ENCODE measurements at places on chromosomes 3 and 15.
A peak's percentile ranks its signal among the peaks of the same experiment; 100 is the strongest.

DNA sequence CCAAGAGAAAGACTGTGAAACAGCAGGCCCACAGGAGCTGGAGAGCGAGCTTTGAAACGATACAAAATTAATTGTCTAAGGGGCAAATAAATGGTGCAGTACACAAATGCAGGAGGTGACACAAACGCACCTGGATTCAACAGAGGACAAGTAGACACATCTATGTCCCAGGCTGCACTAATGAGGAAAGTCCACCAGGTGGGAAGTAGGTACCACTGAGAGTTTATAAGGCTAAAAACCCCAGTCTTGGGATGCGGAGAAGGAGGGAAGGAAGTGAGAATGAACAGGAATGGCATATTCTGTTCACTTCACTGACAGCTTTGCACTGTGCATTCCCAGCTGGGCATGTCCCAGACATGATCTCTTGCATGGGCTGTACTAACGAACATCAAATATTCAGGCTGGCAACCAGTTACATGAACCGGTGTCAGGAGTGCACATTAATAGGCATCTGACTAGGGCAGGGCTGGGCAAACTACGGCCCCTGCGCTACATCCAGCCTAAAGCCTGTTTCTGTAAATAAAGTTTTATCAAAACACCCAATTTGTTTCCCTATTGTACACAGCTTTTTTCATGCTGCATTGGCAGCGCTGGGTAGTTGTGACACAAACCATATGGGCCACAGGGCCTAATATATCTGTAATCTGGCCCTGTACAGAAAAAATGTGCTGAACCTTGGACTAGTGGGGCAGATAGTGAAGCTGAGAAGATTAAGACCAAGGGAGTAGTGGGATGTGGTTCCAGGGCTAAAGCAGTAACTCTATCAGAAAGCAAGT is 107.0 kb downstream of the IGF2BP2 start:
- DNase-seq = no peak

DNA sequence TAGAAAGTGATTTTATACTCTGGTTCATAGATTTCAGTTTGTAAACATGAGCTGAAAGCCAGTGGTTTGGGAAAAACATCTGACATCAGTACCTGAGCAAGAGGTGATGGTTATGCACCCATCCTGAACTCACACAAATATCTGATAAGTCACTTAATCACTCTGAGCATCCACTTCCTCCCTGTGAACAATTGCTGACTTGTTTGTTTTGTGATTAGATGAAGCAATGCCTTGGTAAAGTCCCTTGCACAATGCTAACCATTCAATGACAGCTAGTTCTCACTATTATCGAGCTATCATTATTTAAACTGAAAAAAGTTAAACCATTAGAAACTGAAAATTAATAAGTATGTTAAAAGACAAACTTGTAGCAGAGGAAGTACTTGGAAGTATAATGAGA is 303.0 kb downstream of the PLOD2 start:
- DNase-seq = no peak

DNA sequence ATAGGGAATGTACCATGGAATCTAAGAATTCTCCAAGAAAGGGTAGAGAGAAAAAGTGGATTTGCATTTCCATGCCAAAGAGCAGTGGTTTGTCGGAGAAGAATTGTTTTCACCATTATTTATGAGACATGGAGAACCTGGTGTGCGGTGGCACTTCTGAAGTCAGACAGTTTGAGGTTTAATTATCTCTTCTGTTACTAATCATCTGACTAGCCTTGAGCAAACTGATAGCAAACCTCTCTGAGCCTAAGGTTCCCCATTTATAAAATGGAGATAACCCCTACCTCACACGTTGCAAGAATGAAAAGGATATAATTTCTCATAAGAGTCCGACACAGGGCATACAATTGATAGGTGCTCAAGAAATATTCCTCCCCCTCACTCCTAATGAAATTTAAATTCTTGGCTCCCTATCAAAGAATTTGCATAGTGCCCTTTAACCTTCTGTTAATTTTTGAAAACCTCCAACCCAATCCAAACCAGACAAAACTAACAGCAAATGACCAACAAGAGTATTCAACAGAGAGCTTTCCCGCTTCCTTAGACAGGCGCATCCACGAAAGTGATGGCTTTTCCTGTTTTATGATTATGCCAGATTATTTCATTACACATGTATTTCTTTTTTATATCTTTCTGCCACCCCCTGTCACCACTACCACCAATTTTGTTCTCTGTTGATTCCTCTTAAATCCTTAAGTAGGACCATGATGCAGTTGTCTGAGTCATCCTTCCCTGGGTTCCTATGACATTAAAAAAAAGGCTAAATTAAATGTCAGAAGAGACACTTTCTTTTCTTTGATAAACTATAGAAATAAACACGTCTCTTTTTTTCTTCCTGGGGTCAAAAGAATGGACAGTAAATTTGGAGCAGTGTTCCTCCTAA is 28.5 kb downstream of the TMEM212 start:
- DNase-seq = no peak

- no peak for DNase-seq
Measured at GRCh38 chr3:130488288-130488687, 28.7 kb upstream of the COL6A6 start.

GRCh38 chr3:45773072-45773471 is 23.3 kb downstream of the SLC6A20 start:
- DNase-seq = no peak

GRCh38 chr3:51682079-51682478 is 11.0 kb downstream of the TEX264 start:
- DNase-seq = peak; percentile 67

DNA sequence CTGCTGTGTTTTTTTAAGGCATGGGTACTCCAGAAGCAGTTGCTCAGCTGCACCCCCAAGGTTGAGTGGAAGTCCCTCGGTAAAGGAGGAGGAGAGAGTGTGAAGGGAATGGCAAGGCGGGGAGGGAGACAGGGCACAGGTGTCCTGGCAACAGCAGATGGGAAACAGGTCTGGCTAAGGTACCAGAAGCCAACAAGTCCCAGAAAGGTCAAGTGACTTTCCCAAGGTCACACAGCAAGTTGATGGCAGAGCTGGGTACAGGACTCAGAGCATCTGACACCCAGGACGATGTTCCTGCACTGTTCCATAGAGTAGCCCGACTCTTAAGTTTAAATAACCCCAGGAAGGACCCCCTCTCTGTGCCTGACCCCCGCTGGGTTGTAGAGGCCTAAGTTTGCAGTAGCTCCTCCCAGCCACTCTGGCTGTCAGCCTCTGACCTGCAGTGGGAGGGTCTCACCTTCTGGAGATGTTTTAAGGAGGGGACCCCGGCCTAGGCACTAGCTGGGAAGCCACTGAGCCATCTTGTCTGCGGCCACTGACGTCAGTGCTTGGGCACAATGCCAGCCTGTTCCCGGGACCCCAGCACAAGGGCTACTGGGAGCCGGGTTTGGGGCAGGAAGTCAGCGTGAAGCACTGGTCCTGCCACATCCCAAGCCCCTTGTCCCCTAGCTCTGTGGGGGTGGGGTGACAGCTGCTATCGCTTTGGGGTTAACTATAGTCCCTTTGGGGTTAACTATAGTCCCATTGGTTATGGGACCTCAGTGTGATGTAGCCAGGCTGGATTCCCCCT is 10.5 kb downstream of the CSK start:
- no peak for DNase-seq

DNA sequence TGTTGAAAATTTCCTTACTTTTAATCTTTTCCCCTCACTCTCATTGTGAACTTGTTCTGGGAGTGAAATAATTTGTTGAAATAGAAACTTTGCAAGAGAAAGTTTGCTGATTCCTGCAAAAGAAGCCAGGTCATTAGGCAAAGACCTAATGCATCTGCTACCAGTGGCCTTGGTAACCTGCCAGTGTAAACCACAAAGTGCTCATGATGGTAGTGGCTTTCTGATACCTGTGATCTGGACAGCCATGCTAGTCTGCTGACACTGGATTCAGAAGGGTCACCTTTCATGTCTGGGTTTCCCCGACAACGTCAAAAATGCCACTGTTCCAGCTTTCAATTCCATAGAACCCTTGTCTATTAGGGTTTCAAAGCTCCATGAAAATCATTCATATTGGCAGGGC is 123.7 kb upstream of the MCTP2 start:
- no peak for DNase-seq

DNA sequence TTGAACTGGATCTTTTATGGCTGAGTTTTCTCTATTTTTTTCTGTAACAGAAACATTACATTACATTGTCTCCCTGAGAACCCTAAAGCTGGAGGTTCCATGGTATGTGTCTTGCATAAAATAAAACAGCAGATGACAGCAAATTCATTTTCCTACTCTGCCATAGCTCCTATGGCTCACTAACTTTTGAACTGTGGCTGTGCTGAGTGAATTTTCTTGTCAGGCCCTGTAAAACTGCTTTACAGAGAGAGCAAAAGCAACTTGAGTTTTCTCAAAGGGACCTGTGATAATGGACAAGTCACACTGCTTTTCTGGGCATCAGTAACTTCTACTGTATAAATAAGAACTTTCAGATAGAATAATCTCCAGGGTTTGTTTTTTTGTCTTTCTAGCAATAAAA is 129.9 kb upstream of the TSC22D2 start:
- no peak for DNase-seq

GRCh38 chr15:67096546-67097294 is 31.3 kb downstream of the SMAD3 start:
- no peak for DNase-seq

DNA sequence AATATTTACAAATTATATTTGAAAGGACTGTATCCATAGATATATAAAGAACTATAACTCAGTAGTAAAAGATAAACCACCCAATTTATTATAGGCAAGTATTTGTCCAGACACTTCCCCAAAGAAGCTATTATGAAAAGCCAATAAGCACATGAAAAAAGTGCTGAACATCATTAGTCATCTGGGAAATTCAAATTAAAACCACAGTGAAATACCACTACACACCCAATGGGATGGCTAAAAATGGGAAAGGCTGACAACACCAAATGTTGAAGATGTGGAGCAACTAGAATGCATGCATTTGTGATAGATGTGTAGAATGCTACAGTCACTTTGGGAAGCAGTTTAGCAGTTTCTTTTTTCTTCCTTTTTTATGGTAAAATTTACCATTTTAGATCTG is 147.0 kb downstream of the PDE8A start:
- no peak for DNase-seq

DNA sequence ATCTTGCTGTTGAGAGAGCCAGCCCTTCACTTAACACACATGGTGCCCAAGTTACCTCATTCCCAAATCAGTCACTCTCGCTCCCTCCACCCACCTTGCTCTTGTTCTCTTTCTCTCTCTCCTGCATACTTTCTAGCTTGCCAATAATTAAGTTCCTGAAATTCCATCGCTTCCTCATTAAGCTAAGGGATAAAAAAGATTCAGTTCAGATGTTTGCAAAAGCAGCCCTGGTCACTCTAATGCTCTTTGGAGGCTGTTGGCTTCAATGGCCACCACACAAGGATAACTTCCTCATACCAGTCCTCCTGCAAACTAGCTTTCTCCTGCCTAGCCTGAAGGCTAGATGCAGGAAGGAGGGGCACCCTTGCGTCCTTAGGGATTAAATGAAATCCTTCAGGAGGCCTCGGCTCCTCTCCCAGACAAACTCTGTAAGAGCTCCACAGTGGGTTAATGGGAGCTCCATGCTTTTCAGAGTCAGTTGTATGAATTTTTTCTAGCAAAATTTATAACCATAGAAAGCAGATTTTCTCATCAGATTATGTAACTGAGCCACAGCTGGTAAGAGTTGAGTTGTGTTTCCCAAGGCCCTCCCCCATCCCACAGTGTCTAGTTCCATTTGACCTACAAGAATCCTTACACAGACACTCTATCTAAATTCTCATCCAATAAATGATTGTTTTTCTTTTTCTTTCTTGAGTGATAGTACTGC is 176.6 kb upstream of the TRIM42 start:
- no peak for DNase-seq

GRCh38 chr15:67511606-67512005 is 9.3 kb upstream of the C15orf61 start:
- DNase-seq = no peak

DNA sequence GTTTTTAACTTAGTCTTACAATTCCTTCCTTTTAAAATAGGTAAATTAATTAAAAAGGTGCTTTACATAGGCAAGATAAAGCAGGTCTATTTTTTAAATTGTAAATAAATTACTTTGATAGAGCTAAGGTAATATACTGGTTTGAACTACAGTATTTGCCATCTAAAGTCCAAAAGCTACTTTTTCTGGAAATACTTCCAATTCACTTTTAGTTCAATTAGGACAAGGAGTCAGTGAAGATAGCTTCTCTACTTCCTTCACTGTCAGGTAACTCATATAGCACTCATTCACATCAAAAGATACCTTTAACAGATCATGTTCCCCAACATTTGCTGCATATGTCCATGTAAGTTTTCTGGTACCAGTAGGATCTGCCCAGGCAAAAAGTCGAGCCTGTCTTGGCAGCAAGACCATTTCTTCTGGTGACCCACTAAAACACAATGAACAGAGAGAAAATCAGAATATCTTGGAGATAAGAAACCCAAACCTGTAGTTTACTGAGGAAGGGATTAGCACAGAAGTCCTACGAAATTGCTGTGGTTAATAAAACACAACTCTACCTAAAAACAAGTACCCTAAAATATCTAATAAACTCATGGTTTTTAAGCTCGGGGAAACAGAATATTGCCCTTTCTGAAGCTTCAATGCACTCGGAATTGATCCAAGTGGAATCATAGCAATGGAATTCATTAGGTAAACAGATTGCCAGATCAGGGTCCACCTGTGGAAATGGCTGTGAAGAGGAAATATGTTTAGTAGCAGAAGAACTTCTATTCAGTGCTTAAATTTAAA is 153.1 kb downstream of the VPS13C start:
- no peak for DNase-seq

- DNase-seq = peak; percentile 37
Measured at GRCh38 chr3:170961616-170962400, 53.4 kb upstream of the EIF5A2 start.

- DNase-seq = no peak
Measured at GRCh38 chr3:41112466-41112865, 86.8 kb upstream of the CTNNB1 start.

GRCh38 chr3:170330366-170330765 is 27.1 kb upstream of the SKIL start:
- DNase-seq = no peak

Data from fibroblast of skin of left quadriceps (primary cell).